ENCODE measurements at places on chromosomes 5 and 9.

GRCh38 chr5:167346461-167346860 lies 945.0 kb upstream of the WWC1 start:
- DNase-seq, result no peak

DNA sequence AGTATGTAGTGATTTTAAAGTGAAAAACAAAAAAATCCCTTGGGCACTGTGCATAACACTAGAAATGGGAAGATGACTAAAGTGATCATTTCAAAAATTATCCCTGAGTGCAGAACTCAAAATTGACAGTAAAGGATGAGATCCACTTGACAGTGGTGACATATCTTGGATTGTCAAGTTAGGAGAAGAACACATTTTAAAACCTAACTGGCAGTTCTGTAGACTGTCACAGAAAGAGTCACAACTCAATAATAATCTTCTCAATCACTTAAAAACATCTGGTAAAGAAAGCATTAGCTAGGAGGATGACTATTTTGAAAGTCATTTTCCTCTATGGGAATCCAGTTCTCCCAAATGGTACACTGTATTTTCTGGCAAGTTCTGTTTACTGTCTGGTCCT lies 127.1 kb downstream of the PIP5K1B start:
- no peak for DNase-seq

DNA sequence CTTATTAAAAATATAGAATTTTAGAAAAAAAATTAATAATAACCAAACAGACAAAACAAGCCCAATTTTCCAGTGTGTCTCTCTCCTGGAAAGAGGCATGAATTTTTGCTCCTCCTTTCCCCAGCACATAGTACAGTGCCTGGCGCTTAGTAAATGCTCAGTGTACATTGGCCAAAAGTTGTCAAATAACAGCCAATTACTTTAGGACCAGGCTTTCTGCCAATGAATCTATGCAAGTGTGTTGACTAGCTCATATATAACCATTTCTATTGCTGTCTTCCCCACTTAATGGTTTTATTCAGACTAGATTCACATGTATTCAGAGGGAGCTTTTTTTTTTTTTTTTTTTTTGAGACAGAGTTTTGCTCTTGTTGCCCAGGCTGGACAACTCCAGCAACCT lies 120.1 kb upstream of the CD180 start:
- DNase-seq, result no peak

GRCh38 chr9:113598883-113599282 lies 135.4 kb downstream of the RGS3 start:
- no peak for DNase-seq

GRCh38 chr5:130295235-130295634 lies 391.0 kb downstream of the CHSY3 start:
- DNase-seq, result no peak

DNA sequence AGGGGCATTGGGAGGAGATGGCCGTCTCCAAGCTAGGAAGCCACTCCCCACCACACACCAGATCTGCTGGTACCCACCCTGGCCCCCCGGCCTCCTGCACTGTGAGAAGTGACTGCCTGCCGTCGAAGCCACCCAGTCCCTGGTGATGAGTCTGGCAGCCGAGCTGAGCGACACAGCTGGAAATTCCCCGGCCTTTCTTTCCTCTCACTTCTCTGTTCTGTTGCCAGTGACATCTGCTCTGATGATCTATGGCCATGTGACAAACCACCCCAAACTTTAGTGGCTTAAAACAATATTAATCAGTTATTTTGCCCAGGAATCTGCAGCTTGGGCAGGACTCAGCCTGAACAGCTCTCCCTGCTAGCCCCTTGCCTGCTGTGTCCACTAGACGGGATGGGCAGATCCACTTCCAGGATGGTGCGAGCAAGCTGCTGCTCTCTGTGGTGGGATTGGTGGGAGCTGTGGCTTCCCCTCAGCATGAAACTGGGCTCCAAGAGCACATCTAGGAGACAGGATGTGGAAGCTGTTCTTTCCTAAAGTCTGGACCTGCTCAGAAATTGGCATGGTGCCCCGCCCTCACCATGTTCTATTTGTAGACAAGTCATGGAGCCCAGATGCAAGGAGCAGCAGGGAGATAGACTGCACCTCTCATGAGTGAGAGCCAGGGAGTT lies 211.2 kb downstream of the GADD45G start:
- DNase-seq, result no peak

DNA sequence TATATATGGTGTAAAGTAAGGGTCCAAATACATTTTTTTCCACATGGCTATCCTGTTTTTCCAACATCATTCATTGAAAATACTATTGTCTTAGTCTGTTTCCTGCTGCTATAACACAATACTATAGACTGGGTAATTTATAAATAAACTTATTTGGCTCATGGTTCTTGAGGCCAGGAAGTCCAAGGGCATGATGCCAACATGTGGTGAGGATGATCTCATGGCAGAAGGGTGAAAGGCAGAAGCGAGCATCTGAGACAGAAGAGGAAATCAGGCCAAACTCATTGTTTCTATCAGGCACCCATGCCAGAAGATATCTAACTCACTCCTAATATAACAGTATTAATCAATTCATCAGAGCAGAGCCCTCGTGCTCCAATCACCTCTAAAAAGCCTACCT lies 42.6 kb downstream of the ANKRD55 start:
- no peak for DNase-seq

GRCh38 chr5:39178171-39178570 lies 41.2 kb downstream of the FYB1 start:
- no peak for DNase-seq

DNA sequence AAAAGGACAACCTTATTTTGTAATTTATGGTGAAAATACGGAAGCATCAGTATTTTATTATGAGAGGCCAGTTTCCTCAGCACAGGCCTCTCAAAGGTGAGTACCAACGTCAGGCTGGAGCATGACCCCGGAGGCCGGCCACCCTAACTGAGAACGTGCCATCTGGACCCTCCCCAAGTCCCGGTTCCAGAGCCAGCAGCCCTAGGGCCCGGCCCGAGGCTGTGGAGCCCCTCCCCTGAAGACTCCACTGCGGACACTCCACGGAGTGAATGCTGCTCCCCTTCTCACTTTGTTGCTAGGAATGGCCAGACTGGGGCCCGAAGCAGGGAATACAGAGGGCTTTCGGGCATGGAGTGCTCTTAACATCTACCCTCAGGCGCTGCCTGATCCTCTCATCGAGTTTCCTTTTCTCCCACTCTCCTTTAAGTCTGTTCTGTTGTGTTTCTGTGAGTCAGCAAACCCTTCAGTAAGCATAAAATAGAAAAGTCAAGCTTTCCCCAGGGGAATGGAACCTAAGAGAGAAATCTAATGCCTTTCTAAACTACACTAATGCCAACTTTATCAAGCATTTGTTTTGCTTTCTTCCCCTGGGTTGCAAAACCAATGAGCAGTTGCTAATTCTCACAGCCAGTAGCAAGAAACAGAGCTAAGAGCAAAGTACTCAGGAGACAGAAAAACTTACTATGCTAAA lies 4.5 kb downstream of the BRD9 start:
- no peak for DNase-seq

DNA sequence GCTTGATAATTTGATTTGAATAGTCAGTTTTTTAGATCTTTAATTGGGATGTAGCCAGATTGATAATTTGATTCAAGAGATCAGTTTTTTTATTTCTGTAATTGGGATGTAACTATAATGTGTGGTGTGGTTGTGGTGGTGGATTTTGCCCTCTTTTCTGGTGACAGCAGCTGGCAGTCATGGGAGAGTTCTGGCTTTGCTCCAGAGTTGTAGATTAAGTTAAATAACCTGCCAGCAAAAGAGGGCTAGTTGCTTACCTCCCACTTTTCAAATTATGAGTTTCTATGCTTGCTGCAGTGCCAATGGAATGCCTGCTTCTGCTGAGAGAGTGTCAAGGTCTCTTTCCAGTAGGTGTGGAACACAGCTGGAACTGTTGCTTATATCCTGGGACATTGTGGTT lies 315.1 kb downstream of the CCDC171 start:
- peak; percentile 88 for DNase-seq

DNA sequence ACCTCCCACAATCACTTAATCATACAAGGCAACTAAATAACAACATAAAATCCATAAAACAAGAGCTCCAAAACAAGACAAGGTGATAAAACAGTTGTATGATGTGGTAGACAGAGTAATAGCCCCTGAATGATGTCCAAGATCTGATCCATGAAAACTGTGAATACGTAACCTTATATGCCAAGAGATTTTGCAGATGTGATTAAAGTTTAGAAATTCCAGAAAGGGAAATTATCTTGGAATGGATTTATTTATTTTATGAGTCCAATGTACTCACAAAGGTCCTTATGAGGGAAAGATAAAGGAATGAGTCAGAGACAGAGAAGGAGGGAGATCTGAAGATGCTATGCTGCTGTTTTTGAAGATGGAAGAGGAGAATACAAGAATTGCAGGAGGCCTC lies 1775.7 kb upstream of the C9orf72 start:
- no peak for DNase-seq

GRCh38 chr9:81083854-81084512 lies 605.4 kb downstream of the TLE1 start:
- DNase-seq, result no peak

- no peak for DNase-seq
These were observed 31.7 kb upstream of the NR3C1 start for GRCh38 chr5:143435210-143435657.

- DNase-seq, result no peak
These were observed 297.4 kb upstream of the TAS2R1 start for GRCh38 chr5:9927521-9927997.

- no peak for DNase-seq
These were observed 112.3 kb downstream of the DPYSL3 start for GRCh38 chr5:147397616-147398015.

- peak; percentile 49 for DNase-seq
These were observed 33.3 kb downstream of the KCTD16 start for GRCh38 chr5:144203750-144204596.

- DNase-seq, result no peak
These were observed 564 bp downstream of the SLC25A25 start for GRCh38 chr9:128068386-128069205.

GRCh38 chr9:95062596-95063065 lies 254.9 kb downstream of the FANCC start:
- DNase-seq, result no peak

GRCh38 chr5:71471193-71471592 lies 15.7 kb downstream of the BDP1 start:
- no peak for DNase-seq

- no peak for DNase-seq
These were observed 146.6 kb downstream of the RAPGEF6 start for GRCh38 chr5:131488463-131488862.

- no peak for DNase-seq
These were observed 11.7 kb upstream of the OR5C1 start for GRCh38 chr9:122777052-122777451.

DNA sequence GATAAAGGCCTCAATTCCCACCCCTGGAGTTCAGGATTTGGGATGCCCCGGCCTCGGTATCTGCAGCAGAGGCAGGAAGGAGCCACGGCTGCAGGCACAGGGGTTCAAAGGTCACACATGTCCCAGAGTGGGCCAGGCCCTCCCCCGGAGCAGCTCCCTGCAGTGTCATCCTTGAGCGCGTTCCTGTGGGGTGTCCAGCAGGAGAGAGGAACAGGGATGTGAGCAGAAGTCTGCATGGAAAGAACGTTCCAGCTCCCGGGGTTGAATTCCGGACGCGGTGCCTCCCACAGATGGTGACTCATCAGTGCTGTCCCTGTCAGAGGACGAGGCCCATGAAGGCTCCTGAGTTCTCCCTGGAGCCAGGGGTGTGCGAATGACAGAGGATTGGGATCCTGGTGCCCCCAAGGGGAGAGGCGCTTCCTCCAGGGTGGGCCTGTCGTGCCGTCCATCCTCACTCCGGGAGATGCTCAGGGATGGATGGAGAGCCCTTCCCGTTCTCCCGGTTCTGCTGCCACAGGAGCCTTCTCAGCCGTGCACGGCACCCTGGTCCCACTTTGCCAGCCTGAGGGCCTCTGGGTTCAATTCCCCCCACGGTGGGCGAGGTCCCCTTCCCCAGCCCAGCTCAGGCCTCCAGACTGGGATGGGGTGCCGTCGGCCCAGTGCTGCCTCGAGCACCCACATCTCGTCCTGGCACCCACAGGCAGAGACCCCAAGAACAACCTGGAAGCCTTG lies 3.1 kb downstream of the LCN1 start:
- no peak for DNase-seq

- DNase-seq, result peak; percentile 24
These were observed 2.9 kb downstream of the SEMA6A start for GRCh38 chr5:116571568-116572349.

DNA sequence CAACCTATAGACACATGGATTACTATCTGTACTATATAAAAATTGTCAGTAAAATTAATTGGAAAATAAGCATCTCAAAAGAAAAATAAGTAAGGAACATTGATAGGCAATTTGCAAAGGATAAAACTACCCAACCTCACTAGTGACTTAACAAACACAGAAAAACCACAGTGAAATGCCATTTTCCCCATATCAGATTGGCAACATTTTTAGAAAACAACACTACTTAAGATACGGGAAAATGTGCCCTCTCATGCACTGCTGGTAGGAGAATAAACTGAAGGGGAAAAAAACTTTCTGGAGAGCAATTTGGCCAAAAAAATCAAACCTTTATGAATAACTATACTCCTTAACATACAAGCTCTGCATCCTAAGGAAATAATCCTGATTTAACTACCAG lies 254.0 kb downstream of the DEPDC1B start:
- no peak for DNase-seq

GRCh38 chr5:76401801-76402250 lies 1.3 kb upstream of the IQGAP2 start:
- no peak for DNase-seq

GRCh38 chr9:83457005-83457404 lies 81.2 kb downstream of the FRMD3 start:
- no peak for DNase-seq

- no peak for DNase-seq
These were observed 510.9 kb upstream of the ZNF608 start for GRCh38 chr5:125257057-125257972.

DNA sequence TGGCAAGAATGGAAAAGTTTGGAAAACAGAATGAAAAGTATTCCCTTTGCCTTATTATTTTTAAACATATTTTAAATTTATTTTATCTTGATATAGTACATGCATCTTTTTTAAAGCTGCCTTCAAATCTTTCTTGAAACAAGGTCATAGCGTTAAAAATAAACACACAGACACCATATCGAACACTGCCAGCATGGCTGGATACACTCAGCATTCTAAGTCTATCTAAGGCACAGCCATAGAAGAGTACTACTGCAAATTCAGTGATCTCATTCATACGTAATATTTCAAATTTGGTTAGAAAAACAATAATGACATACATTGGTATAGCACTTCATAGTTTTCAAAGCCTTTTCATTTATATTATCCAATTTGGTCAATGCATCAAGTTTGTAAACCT lies 57.5 kb downstream of the EPB41L4B start:
- DNase-seq, result no peak

Measured in NCI-H1105 (cell line).